ENCODE measurements at places on chromosomes 6 and 20. TPM values are rescaled to one million over a fixed set of nuclear protein-coding genes. Genes with fewer than 3 reads are reported as not detected.

The FERMT1 gene
- 0.48 TPM for total RNA-seq

The RIPPLY2 gene
- not detected for total RNA-seq

The TLDC2 gene
- not detected for total RNA-seq

The SMAP1 gene
- total RNA-seq: 24.0 TPM

The MYH7B gene
- total RNA-seq: 0.29 TPM

The HAO1 gene
- not detected for total RNA-seq

The PTCRA gene
- not detected for total RNA-seq

The TEAD3 gene
- 1.8 TPM for total RNA-seq

The NOX3 gene
- total RNA-seq: not detected

The ME1 gene
- 0.32 TPM for total RNA-seq

The FGD2 gene
- total RNA-seq: 8.3 TPM

The OR12D3 gene
- not detected for total RNA-seq
